ENCODE measurements at places on chromosomes 6 and 20. TPM values are rescaled to one million over a fixed set of nuclear protein-coding genes. Genes with fewer than 3 reads are reported as not detected.

Gene LZTS3
- 3.1 TPM for total RNA-seq

Gene TSPO2
- not detected for total RNA-seq

Gene ULBP3
- 3.4 TPM for total RNA-seq

Gene XKR7
- 0.05 TPM for total RNA-seq

Gene SYCP2L
- 8.2 TPM for total RNA-seq

Gene FOXC1
- 7.3 TPM for total RNA-seq

Gene PACSIN1
- 0.32 TPM for total RNA-seq

Gene GPR63
- 9.7 TPM for total RNA-seq

Gene CCM2L
- 5.8 TPM for total RNA-seq

Gene FAM83D
- total RNA-seq, result 11.4 TPM

Gene GSTA2
- not detected for total RNA-seq

Gene MDFI
- total RNA-seq, result 32.6 TPM

Gene DEFB119
- total RNA-seq, result not detected

Gene RAB44
- 0.26 TPM for total RNA-seq

Gene PPP1R3G
- total RNA-seq, result 4.7 TPM

Gene NEDD9
- 49.5 TPM for total RNA-seq

Gene C6orf141
- total RNA-seq, result 3.1 TPM

Gene RBL1
- 23.2 TPM for total RNA-seq

Gene LSM2
- total RNA-seq, result 22.5 TPM

Gene LRRC73
- not detected for total RNA-seq

Gene DEFB118
- total RNA-seq, result not detected

Gene MSH5
- 14.8 TPM for total RNA-seq

Gene PRND
- total RNA-seq, result 30.6 TPM

Gene CGA
- not detected for total RNA-seq

Gene ZSCAN16
- 3.9 TPM for total RNA-seq
